ENCODE measurements at places on chromosomes 3 and 15. TPM values are rescaled to one million over a fixed set of nuclear protein-coding genes. Genes with fewer than 3 reads are reported as not detected.
A peak's percentile ranks its signal among the peaks of the same experiment; 100 is the strongest.

- no peaks in the 10 kb centered on the region for H3K27me3 ChIP-seq
- H3K4me1 ChIP-seq: no peaks in the 10 kb centered on the region
- peak; percentile 57 for DNase-seq
- no peak overlapping the region for H3K27ac ChIP-seq
Measured at GRCh38 chr3:194749631-194750490, 64.2 kb downstream of the FAM43A start.

GRCh38 chr15:49242820-49243219, 72.8 kb downstream of the GALK2 start:
- H3K27ac ChIP-seq: no peak overlapping the region
- DNase-seq: no peak
- peaks cover 4% of the 10 kb centered on the region for H3K36me3 ChIP-seq
- no peak overlapping the region for H3K4me3 ChIP-seq
- no peaks in the 10 kb centered on the region for H3K4me1 ChIP-seq

DNA sequence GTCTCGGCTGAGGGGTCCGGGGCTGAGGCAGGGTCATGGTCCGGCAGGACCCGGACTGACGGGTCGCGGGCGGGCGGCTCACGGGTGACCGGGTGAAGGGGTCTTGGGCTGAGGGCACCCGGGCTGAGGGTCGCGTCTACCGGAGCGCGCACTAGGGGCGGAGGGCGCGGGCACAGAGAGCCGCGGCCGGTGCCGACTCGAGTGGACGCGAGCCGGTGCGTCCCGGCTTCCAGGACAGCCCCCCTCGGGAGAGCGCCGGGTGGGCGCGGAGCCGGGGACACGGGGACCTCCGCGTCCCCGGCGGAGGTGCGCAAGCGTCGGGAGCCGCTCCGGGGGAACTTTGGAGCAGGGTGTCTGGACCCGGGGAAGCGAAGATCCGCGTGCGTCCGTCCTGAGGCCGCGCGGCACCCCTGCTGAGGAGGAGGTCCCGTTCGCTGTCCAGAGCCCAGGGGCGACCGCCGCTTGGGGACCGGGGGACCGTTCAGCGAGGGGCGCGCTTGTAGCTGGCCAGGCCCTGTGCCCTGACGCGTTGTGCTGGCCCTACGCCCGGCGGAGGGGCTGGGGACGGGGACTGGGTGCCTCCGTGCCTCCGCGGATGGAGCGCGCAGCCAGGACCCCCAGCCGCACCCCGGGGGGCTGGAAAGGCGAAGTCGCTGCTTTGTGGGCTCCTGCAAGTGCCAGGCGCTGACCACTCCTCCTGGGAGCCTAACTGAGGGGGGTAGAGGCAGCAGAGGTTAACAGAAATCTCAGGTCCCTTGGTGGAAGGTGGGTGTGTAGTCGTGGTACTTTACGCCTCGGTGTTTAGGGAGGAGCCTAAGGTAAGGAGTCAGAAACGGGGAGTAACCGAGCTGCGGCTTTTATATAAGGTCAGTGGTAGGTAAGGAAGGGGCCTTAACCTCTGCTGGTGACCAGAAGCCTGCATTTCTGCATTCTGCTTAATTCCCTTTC, at the start of gene PPARG:
PPARG (plus strand) TSS at position 889 of the 948 bp plus-strand sequence. CDS start 90,642 bp downstream, outside the sequence.
- peak within 1 kb of the TSS; percentile 85 for H3K4me3 ChIP-seq
- no peaks in the 10 kb centered on the region for H3K36me3 ChIP-seq
- H3K27ac ChIP-seq: peak within 1 kb of the TSS; percentile 94
- H3K4me1 ChIP-seq: no peaks in the 10 kb centered on the region
- peak; percentile 67 for DNase-seq
- H3K27me3 ChIP-seq: peaks cover 7% of the 10 kb centered on the region

The SIDT1 gene
- 4.9 TPM for total RNA-seq

- no peaks in the 10 kb centered on the region for H3K36me3 ChIP-seq
- DNase-seq: peak; percentile 12
- no peaks in the 10 kb centered on the region for H3K27me3 ChIP-seq
- H3K27ac ChIP-seq: no peak overlapping the region
Measured at GRCh38 chr15:87118435-87118834, 1038.8 kb downstream of the AGBL1 start.

The UBA7 gene
- total RNA-seq: 102 TPM

Measured in kidney (tissue), 22 donors.